ENCODE measurements at places on chromosomes 7 and 10.

DNA sequence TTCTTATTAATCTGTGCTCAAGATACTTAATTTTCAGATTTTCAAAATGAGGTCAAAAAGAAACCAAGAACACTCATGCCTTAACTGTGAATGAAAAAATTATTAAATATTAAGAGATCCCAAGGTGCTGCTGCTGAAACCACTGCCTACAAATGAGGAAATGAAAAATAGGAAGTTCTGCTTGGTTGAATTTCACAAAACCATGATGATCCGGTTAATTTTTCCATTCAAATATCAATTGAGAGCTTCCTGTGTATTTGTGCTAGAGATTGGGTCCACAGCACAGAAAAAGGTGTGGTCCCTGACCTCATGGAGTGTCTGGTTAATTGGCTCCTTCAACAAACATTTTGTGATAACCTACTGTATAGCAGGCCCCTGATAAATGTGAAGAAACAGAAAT is 132.7 kb upstream of the YAE1 start:
- DNase-seq: no peak

DNA sequence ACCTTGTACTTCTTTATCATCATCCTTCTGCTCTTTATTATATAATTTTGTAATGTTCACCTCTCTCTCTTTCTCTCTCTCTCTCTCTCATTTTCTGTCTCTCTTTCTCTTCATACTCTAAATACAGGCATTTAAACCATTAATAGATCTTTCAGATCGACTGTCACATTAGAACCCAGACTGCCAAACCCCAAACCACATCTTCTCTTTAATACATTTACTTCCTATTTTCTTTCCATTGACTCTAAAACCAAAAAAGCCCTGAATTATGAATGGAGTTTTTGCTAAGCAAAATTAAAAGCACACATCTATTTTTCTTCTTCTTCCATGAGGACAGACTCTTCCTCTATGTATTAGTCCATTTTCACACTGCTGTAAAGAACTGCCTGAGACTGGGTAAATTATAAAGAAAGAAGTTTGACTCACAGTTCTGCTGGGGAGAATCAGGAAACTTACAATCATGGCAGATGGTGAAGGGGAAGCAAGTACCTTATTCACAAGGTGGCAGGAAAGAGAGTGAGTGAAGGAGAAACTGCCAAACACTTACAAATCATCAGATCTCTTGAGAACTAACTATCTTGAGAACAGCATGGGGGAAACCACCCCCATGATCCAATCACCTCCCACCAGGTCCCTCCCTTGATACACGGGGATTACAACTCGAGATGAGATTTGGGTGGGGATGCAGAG is 272.7 kb upstream of the MGMT start:
- DNase-seq: no peak

GRCh38 chr10:101356132-101356531 is 2.2 kb downstream of the BTRC start:
- DNase-seq: no peak

- DNase-seq: no peak
Measured at GRCh38 chr10:101974091-101974971, 81.6 kb downstream of the ARMH3 start.

- DNase-seq: no peak
Measured at GRCh38 chr7:43701500-43701854, 27.8 kb downstream of the COA1 start.

DNA sequence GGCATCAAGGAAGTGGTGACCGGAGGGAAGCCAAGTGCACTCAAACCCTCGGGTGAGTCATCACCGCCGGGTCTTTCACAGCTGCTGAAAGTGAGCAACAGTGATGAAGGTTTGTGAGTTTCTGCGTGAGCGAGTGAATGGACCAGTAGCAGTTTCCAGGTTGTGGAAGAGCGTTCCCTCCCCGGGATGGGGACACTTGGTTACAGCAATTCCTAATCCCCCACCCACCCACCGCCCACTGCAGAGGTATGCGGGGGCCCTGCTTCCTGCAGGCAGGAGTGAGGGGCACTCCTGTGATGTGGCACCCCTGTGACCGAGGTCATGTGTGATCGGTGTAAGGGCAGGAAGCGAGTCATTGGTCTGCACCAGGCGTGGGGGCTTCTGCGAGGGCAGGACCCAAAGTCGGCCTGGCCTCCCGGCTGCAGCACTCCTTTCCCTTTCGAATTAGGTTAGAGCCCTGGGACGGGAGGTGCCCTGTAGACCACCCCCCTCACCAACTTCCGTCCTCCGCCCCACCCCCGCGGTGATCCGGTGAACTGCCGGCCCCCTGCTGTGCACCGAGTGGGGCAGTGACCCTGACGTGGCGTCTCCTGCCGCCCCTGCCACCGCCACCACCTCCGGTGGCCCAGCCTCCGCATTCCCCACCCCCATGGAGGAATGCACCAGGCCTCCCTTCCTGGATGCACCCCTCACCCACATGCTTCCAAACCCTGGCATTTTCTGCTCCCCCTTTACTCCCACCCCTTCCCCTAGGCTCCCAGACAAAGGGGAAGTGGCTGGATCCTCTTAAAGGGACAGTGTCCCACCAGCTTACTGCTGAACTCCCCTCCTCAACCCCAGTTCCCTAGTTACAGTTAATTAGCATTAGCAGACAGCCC is 10.9 kb downstream of the LIMK1 start:
- peak; percentile 58 for DNase-seq

- DNase-seq: no peak
Measured at GRCh38 chr10:31187182-31187581, 131.8 kb upstream of the ZEB1 start.

- DNase-seq: no peak
Measured at GRCh38 chr7:100603726-100604027, 1.5 kb downstream of the PCOLCE start.

- DNase-seq: no peak
Measured at GRCh38 chr7:24840563-24840962, 83.3 kb upstream of the GSDME start.

GRCh38 chr7:158246272-158246959 is 341.2 kb downstream of the PTPRN2 start:
- DNase-seq: no peak

DNA sequence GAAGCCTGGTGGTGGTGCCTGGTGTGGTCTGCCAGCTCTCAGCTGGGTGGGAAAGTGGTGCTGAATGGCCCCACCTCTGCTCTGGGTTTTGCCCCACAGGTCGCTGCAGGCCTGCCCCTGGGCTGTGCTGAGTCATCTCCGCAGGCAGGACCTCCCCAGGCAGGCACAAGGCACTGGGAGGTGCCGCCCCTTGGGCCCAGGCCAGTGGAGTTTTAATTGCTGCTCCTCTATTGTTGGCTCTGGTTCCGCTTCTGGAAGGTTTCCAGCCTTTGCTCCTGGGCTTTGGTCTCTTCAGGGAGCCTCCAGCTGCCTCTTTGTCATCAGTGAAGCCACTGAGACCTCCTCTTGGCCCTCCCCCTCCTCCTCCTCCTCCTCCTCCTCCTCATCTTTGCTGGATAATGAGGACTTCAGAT is 180.3 kb upstream of the GRB10 start:
- no peak for DNase-seq

DNA sequence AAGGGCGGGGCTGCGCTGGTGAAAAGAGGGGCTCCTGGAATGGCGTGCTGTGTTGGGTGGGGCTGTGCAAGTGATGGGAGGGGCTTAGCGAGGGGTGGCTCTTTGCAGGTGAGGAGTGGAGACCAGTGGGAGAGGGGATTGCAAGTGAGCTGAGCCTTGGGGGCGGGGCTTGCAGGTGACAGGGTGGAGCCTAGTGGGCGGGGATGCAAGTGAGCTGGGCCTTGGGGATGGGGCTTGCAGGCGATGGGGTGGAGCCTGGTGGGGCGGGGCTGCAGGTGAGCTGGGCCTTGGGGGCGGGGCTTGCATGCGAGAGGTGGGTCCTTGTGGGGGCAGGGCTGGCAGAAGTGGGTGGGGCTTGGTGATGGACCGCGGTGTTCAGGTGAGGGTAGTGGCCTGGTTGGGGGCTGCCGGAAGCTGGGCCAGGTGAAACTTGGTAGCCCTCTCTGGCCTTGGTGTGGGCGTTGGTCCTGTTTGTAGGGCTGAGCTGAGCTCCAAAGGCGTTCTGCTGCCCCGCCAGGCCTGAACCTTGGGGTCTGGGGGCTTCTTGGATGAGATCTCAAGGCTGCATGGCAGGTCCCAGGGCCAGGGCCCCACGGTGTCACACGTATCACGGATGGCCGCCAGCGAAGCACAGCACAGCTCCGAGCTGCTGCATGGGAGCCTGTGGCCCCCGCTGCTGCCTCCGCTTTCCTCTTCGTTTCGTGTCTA is 743 bp upstream of the PITRM1 start:
- DNase-seq: no peak

DNA sequence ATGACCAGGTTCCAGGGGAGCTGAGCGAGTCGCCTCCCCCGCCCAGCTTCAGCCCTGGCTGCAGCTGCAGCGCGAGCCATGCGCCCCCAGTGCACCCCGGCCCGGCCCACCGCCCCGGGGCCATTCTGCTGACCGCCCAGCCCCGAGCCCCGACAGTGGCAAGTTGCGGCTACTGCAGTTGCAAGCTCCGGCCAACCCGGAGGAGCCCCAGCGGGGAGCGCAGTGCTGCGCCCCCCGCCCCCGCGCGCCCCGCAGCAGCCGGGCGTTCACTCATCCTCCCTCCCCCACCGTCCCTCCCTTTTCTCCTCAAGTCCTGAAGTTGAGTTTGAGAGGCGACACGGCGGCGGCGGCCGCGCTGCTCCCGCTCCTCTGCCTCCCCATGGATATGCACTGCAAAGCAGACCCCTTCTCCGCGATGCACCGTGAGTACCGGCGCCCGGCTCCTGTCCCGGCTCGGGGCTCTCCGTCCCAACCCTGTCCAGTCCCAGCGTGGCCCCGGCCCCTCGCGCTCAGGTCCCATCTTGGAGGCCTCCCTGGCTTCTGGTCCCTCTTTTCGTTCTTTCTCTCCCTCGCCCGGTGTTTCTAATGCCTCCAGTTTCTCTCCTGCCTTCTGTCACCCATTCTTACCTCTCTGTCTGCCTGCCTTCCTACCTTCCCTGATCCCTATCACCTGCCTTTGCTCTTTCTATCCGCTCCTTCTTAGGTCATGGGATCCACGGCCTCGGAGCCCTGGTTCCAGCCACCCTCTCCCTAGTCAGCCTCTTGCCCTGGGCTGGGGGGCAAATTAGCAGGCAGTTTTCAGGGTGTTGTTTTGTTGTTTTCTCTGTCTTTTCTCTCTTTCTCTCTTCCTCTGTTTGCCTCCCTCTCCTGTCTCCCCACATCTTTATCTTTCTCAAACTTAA is 751 bp downstream of the PAX2 start:
- DNase-seq: no peak

DNA sequence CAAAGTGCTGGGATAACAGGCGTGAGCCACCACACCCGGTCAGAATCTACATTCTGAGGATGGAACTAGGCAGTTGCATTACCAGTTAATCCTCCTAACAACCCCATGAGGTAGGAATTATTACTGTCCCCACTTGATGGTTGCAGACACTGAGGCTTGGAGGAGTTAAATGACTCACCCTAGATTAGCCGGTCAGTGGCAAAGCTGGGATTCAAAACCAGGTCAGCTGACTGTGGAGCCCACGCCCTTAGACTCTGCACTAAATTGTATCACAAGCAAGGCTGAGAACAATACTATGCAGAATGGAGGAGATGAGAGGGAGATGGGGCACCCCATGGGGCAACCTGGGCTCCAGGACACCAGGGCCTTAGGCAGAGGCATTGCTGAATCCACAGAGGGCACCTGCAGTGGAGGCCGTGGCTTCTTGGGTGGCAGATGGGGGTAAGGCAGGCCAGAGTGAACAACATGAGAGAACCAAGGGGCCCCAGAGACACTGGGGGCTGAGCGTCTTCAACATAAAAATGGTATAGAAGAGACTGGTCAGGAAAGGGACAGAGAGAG is 723.4 kb downstream of the PARD3 start:
- DNase-seq: no peak

DNA sequence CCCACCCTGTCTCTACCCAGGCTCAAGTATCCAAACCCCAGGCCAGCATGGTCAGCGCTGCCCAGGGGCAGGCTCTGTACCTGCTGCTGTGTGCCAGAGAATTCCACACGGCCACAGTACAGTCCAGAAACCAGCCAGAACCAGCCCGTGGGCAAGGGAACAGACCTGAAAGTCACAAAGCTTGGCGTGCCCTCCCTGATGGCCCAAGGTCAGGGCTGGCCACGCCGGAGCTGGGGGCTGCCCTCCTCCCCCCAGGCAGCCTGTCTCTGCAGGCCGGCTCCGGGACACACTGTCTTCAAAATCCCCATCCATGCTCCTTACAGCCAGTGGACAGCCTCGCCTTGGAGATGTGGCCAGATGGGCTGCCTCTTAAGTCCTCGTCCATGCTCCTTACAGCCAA is 78.4 kb downstream of the CTBP2 start:
- DNase-seq: no peak

Measured in stimulated activated CD8-positive, alpha-beta memory T cell treated with anti-CD3 and anti-CD28 coated beads, Interleukin-7, amount 100 ng/mL, for 1 hour (primary cell).